ENCODE measurements at places on chromosomes 5 and 9.
A peak's percentile ranks its signal among the peaks of the same experiment; 100 is the strongest.

GRCh38 chr9:90838581-90839154, 37.0 kb downstream of the SYK start:
- DNase-seq: no peak

- DNase-seq: no peak
Measured at GRCh38 chr5:158744680-158745079, 355.0 kb downstream of the EBF1 start.

- no peak for DNase-seq
Measured at GRCh38 chr9:21316860-21317259, 11.7 kb upstream of the IFNA5 start.

DNA sequence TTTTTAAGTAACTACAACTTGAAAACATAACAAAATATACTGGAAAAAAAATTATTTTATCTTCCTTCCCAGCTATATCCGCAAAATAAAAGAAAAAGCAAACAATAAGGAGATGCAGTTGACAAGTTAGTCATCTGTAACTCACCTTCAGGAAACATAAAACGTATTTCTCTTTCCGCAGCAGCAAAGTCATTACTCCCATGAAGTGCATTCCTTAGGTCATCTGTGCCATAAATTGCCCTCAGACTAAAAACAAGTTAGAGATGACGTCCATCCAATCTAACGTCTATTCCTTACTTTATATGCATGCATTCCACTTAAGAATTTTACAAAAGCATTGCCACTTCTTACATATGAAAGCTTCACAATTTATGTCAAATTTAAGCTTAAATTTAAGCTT, 10.9 kb downstream of the NME5 start:
- DNase-seq: no peak

DNA sequence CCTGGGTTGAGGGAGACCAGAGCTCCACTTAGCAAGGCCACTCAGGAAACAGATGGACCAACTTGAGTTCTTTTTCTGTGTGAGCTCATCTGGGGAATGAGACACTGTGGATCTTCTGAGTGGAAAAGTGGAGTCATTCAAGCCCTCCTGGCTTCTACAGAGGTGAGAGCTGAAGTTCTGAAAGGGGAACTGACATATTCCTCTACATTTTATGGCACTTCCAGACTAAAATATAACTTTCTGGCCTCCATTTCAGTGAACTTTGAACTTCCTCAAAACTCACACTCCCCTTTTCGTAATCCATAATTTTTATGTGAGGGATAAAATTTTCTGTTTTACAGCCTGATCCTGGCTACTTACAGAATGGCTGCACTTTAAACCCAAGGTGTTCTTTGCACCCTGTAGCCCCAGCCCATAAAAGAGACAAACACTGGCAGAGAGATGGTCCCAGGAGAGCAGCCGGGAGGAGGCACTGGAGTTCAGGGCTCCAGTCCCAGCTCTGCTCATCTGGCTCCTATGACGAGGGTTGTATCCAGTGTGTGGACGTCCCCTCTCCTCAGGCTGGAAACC, 10.8 kb downstream of the SPAAR start:
- no peak for DNase-seq

GRCh38 chr9:96150324-96151227, 151.4 kb downstream of the HSD17B3 start:
- DNase-seq: no peak

GRCh38 chr9:87181670-87182069, 234.4 kb upstream of the GAS1 start:
- no peak for DNase-seq

GRCh38 chr9:68728731-68729130, 23.7 kb downstream of the PIP5K1B start:
- DNase-seq: no peak

DNA sequence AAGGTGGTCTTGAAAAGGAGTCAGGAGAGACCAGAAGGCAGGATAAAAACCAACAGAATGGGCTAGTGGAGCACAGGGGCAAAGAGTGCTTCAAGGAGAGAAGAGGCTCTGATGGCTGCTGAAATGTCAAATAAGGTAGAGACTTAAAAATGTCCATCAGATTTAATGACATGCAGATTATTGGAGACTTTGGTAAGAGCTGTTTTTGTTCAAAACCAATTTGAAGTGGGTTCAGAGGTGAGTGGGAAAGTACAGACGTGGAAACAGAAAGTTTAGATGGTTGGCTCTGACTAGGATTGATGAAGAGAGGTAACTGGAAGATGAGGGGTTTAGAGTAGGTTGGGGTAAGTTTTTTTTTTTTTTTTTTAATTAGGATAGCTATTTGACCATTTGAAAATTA, 14.1 kb downstream of the SLC25A46 start:
- DNase-seq: no peak

- DNase-seq: no peak
Measured at GRCh38 chr9:107577140-107577776, 87.7 kb upstream of the KLF4 start.

DNA sequence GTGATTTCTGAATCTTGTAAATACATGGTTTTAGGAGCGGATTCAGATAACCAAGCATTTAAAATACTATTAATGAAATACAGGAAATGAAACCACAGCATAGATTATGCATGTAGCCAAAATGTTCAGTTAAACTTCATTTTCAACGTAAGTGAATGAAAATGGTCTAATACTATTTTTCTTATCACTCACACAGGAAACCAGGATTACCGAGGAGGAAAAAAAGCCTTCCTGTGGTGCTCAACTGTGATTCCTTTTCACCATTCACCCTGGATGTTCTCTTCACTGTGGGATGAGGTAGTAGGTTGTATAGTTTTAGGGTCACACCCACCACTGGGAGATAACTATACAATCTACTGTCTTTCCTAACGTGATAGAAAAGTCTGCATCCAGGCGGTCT, 83.4 kb upstream of the ZNF169 start:
- DNase-seq: no peak

DNA sequence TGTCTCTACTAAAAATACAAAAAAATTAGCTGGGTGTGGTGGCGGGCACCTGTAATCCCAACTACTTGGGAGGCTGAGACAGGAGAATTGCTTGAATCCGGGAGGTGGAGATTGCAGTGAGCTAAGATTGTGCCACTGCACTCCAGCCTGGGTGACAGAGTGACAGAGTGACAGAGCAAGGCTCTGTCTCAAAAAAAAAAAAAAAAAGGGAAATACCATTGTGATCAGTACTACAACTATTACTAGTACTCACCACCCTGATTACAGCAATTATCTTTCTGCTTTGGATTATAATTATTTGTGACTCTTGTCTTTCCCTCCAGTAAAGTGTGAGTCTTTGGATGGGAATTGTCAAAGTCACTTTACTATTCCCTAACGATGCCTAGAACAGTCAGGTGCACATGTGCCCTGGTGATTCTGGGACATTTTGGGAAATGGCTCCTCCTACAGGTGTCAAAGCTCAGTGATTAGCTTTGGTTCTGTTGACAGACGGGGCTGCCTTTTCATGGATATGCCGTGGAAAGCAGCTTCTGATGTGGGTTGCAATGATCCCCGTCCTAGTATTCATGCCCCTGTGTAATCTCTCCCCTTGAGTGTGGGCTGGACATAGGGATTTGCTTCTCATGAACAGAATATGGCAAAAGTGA, 31.8 kb upstream of the FRRS1L start:
- DNase-seq: no peak

- peak; percentile 11 for DNase-seq
Measured at GRCh38 chr5:17315710-17316221, 98.3 kb downstream of the BASP1 start.

DNA sequence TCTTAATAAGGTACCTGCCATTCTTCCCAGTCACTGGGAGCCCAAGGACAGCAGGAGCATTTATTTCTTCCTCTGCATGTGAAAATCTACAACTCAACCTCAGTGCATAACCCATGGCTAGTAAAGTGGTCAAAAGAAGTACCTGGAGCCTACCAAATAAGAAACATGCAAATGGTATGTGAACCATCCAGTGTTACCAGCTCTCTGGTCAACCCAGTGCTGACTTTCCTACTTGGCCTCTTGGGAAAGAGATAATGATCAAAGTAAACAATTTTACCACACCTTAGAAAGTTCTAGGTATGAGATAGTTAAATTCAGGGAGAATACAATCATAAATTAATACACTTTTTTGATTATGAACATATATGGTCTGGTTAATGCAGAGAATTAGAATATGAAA, 325.6 kb downstream of the ENC1 start:
- DNase-seq: no peak

- DNase-seq: no peak
Measured at GRCh38 chr5:150780187-150780692, 1.7 kb downstream of the SMIM3 start.

DNA sequence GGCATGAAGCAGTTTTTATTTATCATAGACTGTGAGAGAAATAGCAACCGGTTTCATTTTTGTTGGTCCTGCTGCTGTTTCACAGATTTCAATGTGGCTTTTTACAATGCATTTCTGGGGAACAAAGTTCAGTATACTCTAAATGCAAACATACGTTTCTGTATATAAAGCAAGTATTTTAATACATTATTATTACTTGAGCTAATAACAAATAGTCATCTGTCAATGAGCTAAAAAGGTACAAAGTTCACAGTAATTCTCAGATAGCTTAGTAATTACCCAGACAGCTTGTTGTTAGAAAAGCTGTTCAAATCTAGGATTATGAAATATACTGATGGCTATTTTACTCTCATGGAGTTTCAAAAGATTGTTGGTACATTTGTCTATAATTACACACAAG, 50.8 kb downstream of the PBX3 start:
- DNase-seq: peak; percentile 23

GRCh38 chr5:77486344-77486962, 5.7 kb downstream of the WDR41 start:
- DNase-seq: no peak

DNA sequence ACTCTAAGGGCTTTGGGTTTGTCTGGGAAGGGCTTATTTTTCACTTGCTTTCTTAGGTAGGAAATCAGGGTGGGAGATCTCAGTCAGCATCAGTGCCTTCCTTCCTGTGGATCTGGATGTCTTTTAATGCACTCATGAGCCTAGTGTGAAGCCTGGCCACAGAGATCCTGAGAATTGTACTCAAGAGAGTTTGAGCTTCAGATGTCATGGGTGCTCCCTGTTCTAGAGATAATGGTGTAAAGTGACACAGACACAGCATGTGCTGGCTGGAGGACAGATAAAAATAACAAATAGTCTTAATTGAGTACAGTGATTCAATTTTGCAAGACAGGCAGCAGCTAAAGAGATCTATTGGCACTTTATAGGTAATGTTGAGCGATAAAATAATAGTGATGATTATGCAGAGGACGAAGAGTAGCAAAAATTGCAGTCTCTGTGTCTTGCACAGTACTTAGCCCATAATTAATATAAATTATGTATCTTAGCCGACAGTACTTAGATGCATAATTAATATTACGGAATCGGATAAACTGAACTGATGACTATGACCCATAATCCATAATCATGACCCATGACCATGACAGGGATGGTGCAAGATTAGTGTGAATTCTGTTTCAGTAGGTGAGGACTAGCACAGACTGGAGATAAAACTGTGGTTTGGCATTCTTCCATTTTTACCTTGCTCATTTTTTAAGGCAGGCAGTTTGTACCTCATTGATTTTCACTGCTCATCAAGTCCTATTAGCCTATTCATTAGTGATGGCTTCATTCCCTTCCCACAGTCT, 408.7 kb upstream of the PIK3R1 start:
- no peak for DNase-seq

DNA sequence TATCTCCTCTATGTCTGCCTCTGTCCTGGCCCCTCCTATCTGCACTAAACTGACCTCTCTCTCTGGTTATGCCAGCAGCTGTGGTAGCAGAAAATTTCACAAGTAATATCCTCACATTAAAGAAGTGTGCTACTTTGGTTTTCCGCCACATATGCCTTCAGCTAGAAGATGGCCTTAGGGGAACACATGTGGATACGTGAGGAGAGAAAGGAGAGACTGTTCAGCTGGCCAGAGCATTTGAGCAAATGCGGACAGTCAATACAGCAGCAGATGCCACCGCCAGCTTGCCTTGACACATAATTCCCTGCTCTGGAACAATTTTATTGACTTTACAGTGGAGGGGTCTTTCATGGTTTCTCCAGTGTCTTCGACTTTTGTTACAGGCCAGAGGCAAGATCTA, 434.6 kb downstream of the TAF11L14 start:
- no peak for DNase-seq

- no peak for DNase-seq
Measured at GRCh38 chr5:126561908-126562307, 33.1 kb downstream of the ALDH7A1 start.

GRCh38 chr5:40479939-40480338, 199.8 kb upstream of the PTGER4 start:
- no peak for DNase-seq

- DNase-seq: no peak
Measured at GRCh38 chr5:5617024-5617423, 194.5 kb downstream of the ICE1 start.

- no peak for DNase-seq
Measured at GRCh38 chr9:133528001-133528875, 3.5 kb upstream of the MYMK start.

DNA sequence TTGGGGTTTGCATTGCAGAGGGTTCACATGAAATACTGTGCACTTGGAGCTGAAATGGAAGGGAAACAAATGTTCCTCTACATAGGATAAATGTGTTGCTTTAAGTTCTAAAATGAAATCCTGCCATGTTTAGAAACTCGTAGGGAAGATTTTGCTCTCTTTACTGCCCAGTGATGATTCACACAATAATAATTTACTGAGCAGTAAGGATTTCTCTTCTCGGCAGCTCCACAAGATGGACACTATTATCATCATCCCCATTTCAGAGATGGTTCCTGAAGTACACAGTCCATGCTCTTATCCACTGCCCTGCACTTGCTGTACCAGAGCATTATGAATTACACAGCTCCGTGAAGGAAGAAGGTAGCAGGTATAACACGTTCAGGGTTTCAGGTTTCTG, 4.1 kb downstream of the HACD4 start:
- DNase-seq: no peak

- DNase-seq: no peak
Measured at GRCh38 chr9:122244349-122244748, 15.6 kb upstream of the LHX6 start.

GRCh38 chr5:139105621-139106071, 92.5 kb downstream of the SIL1 start:
- DNase-seq: no peak

- no peak for DNase-seq
Measured at GRCh38 chr9:86503314-86503713, 149.1 kb upstream of the TUT7 start.

- peak; percentile 92 for DNase-seq
Measured at GRCh38 chr9:87567001-87567400, 69.3 kb downstream of the DAPK1 start.

- no peak for DNase-seq
Measured at GRCh38 chr9:98064623-98065392, 8.3 kb downstream of the NANS start.

Data from right lung (tissue), 10 donors.